Fibroblast of the aortic adventitia (primary cell): ENCODE measurements at places on chromosomes 7 and 10. TPM values are rescaled to one million over a fixed set of nuclear protein-coding genes. Genes with fewer than 3 reads are reported as not detected.

KCNH2 gene
- not detected in 2 replicates for total RNA-seq

H2BK1 gene
- not detected in 2 replicates for total RNA-seq

FAM241B gene
- total RNA-seq: not detected in 2 replicates

CPA2 gene
- not detected in 2 replicates for total RNA-seq

PIK3CG gene
- 0.08 TPM in 1 of 2 replicates, not detected in the other for total RNA-seq

MPP7 gene
- 1.4 and 2.7 TPM in 2 replicates for total RNA-seq

ZMIZ2 gene
- total RNA-seq: 2.9 and 18.3 TPM in 2 replicates

POU6F2 gene
- total RNA-seq: not detected in 2 replicates

SFTPA1 gene
- not detected in 2 replicates for total RNA-seq

CALD1 gene
- 201 and 686 TPM in 2 replicates for total RNA-seq

AKR1C1 gene
- 116 and 355 TPM in 2 replicates for total RNA-seq

PTPN12 gene
- total RNA-seq: 46.9 and 54.0 TPM in 2 replicates

DGKB gene
- total RNA-seq: 0.36 and 1.2 TPM in 2 replicates

FLNC gene
- total RNA-seq: 43.7 and 193 TPM in 2 replicates

ADCY1 gene
- total RNA-seq: 0.25 and 0.72 TPM in 2 replicates

MYO1G gene
- 0.09 TPM in 1 of 2 replicates, not detected in the other for total RNA-seq

EN2 gene
- total RNA-seq: under 0.01 TPM in 1 of 2 replicates, not detected in the other

LIPJ gene
- total RNA-seq: 0.09 TPM in 1 of 2 replicates, not detected in the other

INHBA gene
- total RNA-seq: 14.7 and 20.0 TPM in 2 replicates

CHST15 gene
- 2.0 and 5.6 TPM in 2 replicates for total RNA-seq

LIPM gene
- total RNA-seq: 0.82 TPM in 1 of 2 replicates, not detected in the other
